Activated T-helper 9 cell treated with anti-CD3 and anti-CD28 coated beads, Interleukin-2, amount 50 U/mL, for 16 hours (primary cell): ENCODE measurements at places on chromosomes 12 and 14.

- DNase-seq = no peak
Measured at GRCh38 chr12:69469854-69470188, 367 bp upstream of the FRS2 start.

- no peak for DNase-seq
Measured at GRCh38 chr14:65964366-65964765, 521.8 kb upstream of the CCDC196 start.

- no peak for DNase-seq
Measured at GRCh38 chr14:64745511-64746091, 41.4 kb downstream of the PLEKHG3 start.

DNA sequence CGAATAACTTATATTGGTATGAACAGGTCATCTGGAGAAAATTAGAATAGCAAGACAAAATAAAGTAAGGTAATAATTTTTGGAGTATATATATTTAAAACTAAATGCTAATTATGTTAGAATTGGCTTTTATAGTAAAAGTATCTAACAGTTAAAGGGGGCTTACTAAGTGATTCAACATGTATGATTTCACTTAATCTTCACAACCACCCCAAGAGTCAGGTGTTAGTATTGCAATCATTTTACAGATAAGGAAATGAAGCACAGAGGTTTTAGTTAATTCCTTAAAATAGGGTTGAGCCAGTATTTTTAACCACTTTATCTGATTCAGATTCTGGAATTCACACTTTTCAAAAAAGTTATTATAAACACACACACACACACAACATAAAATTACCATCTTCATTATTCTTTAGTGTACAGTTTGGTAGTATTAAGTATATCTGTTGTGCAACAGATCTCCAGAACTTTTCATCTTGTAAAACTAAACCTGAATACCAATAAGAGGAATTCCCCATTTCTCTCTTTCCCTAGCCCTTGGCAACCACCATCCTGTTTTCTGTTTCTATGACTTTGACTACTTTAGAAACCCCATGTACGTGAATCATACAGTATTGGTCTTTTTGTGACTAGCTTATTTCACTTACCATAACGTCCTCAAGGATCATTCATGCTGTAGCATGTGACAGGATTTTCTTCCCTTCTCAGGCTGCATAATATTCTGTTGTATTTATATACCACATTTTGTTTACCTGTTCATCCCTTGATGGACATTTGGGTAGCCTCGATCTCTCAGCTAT, 12.5 kb downstream of the A2M start:
- DNase-seq = no peak

- no peak for DNase-seq
Measured at GRCh38 chr14:91149462-91149861, 35.6 kb downstream of the DGLUCY start.

GRCh38 chr12:64714551-64714968, 44.6 kb downstream of the GNS start:
- DNase-seq = no peak

- DNase-seq = no peak
Measured at GRCh38 chr12:26696613-26697092, 136.3 kb downstream of the ITPR2 start.
